ENCODE measurements at places on chromosomes 7 and 10.
A peak's percentile ranks its signal among the peaks of the same experiment; 100 is the strongest.

GRCh38 chr7:1523844-1524243, 6.7 kb upstream of the MAFK start:
- DNase-seq, result no peak

GRCh38 chr10:6958711-6959110, 378.6 kb upstream of the PRKCQ start:
- DNase-seq, result no peak

DNA sequence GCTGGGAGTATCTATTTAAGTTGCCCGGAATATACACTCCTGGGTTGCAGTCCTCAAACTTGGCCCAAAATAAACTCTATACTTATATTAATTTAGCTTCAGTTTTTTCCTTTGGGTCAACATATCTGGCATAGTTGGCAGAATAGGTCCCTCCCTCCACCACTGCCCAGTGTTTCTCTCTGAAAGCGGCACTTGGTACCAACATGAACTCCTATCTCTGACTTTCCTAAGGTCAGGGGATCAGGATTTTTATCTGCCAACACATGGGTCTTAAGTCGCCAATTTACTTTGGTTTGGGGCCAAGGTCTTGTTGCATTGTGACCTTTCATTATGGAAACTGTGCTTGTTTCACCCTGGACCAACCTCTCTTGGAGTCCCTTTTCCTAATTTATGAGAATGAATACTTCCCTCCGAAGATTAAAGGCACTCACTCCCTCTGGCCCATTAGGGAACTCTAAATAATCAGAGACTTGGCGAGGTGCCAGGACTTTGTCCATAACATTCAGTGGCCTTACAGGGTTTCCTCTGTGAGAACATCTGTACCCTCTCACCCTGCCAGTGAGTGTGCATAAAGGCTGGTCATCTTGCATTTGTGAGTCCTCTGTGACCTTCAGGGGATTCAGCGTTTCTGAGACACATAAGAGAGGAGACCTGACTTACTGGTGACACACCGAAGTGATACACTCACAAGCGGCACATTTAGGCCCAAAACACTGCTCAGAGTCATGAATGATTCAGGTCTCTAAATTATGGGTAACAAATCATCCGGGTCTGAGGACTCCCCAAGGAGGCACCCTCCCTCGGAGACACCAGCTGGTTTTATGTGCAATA, 19.7 kb upstream of the FKBP9 start:
- peak; percentile 47 for DNase-seq

DNA sequence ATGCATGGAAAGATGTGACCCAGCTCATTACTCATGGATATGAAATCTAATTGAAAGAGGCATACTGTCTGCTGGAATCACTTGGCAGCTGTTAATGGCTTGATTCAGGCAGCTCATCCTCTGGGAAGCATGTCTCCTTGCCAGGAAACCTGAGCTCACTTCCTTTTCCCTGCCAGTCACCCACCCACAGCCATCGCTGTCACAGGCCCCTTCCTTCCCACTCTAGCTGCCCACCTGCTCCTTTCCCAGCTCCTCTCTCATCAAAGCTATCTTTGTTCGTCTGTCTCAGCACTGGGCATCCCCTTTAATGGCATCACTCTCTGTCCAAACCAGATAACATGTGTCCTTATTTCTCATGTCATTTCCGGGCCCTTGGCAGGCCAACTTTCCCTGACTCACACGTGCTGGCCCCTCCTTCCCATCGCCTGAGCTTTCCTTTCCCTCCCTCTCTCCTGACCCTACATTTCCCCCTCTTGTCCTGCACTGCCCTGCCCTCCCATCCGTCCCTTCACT, 721.9 kb downstream of the TNS3 start:
- DNase-seq, result peak; percentile 36

DNA sequence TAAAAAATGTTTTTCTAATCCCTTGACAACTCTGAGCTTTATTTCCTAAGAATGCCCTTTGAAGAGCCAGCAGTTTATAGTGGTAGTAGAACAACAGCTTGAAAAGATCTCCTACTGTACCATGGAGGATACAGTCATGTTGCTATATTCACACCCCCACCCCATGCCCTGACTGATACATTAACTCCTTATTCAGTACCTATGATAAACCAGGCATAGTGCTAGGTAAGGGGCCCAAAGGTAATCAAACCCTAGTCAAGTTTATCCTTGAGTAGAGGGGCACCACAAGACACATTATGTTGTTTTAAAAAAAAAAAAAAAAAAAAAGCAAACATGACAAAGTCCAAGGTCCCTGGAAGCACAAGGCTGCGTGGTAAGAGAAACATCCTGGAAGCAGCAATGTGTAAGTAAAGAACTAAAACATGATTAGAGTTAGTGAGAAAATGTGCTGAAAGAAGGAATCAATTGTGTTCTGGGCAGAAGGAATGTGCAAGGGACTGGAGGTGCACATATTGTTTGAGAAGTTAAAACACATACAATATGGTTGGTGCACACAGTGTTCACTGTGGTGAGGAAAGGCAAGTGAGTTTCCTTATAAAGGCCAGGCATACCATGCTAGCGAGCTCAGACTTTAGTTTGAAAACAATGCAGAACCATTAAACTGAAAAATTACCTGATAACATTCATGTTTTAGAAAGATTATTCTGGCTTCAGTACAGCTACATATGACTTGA, 51.2 kb downstream of the PDE1C start:
- no peak for DNase-seq

DNA sequence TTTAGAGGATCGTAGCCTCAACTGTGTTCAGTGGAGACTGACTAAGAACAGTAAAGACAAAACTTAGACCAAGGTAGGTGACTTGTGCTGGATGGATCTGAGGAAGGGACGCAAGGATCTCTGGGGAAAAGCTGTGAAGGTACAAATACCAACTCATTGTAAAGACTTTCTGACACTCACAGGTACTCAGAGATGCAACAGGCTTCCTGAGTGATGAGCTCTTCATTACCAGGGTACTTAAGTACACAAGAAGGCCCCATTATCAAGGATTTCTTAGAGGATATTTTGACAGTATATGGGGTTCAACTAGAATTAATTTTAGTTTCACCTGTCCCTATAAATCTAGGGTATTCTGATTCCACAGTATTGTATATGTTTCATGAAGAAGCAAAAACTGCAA, 440.7 kb downstream of the PLXDC2 start:
- no peak for DNase-seq

GRCh38 chr7:159068893-159069448, 75.7 kb downstream of the VIPR2 start:
- DNase-seq, result no peak

- DNase-seq, result peak; percentile 80
Observed at GRCh38 chr7:91034459-91035368, 229.5 kb upstream of the FZD1 start.

- DNase-seq, result no peak
Observed at GRCh38 chr7:135775230-135775629, 26.6 kb upstream of the FAM180A start.

- no peak for DNase-seq
Observed at GRCh38 chr7:127870231-127870907, 160.9 kb downstream of the LRRC4 start.

DNA sequence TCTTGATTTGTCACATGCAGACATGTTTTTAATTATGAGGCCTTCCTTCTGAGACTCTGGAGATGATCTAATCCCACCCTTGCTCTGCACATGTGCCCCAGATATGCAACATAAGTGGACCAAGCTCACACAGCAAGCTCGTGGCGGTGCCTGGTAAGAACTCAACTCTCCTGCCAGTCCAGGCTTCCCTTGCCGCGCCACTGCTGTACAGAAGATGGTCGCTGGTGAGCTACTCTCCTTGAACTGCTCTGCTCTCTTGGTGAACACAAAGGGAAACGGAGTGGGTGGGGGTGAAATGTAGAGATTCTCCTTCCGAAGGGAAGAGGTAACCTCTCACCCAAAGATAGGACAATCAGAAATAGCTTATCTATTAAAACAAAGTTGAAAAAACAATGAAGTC, 25.7 kb downstream of the MYOF start:
- no peak for DNase-seq

DNA sequence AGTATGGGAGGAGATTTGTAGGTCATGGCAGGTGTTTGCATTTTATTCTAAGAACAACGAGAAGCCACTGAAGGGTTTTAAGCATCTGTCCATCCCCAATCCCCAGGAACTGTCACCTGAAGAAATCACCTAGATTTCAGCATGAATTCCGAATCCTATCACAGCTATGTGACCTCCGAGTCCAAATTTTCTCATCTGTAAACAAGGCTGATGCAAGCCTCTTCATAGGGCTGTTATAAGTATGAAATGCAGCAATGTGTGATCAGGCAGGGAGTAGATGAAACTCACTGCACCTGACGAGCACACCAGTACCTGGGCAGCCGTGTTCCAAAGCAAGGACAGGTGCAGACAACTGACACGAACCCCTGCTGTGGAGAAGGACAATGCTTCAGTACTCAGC, 14.0 kb downstream of the HABP2 start:
- DNase-seq, result no peak

- no peak for DNase-seq
Observed at GRCh38 chr10:17428351-17429097, 25.9 kb downstream of the ST8SIA6 start.

DNA sequence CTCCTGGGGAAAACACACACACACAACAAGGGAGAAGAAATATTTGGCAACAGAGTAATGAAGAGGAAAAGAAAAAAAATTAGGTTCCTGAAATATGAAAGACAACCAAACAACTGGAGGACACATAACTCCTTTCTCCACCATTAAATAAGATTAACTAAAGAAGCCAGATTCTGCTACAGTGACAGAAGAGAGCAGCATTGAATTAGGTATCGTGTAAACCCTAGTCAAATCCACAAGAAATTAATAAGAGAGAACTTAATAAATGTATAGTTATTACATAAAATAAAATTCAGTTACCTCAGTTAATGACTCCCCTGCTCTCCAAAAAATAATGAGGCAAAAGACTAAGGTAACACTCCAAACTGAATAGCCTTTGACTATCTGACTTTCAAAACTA, 306.7 kb downstream of the CRPPA start:
- peak; percentile 48 for DNase-seq

- DNase-seq, result peak; percentile 25
Observed at GRCh38 chr10:127945341-127945758, 38.4 kb downstream of the PTPRE start.

DNA sequence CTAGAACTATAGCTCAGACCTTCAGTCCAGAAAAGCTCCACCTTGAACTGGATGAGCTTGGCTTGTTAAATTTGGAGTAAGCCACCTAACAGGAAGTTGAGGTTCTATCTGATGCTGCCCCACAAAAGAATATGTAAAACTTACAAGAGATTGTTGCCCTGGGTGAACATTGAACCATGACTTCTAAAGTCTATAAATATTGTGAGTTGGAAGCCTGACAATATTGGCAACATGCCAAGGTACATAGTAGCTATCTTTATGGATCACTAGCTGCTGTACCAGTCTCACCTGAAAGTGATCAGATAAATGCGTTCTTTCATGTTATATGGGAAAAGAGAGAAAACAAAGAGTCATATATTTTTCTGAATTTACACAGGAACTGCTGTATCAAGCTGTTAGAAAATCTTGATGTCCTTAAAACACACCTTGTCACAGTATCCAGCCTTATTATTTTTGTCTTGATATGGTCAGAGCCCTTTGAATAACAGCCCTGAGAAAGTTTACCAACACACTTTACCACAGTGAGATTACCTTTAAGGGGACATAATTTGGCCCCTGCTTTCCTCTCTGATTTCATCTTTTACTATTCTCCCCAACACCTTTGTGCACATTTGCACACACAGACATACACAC, 92.0 kb downstream of the LSMEM1 start:
- no peak for DNase-seq

- DNase-seq, result no peak
Observed at GRCh38 chr10:24889639-24890038, 62.8 kb downstream of the PRTFDC1 start.

DNA sequence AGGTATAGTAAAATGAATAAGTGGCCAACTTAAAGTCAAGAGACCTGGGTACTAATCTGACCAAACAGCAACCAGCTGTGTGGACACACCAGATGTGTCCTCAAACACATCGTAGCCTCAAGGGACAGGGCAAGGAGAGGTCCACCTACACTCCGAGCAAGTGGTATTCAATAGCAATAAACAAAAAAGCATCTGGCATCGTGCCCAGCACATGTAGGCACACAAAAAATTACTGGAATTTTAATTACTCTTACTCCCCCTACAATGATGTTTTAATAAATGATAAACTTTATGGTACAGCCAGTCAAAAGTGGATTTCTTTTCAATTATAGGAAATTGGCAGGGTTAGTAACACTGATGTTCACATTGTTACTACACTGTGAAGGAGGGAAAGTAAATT, 3.5 kb upstream of the RGS10 start:
- DNase-seq, result no peak

GRCh38 chr10:96765406-96766240, 45.3 kb upstream of the PIK3AP1 start:
- DNase-seq, result peak; percentile 44

DNA sequence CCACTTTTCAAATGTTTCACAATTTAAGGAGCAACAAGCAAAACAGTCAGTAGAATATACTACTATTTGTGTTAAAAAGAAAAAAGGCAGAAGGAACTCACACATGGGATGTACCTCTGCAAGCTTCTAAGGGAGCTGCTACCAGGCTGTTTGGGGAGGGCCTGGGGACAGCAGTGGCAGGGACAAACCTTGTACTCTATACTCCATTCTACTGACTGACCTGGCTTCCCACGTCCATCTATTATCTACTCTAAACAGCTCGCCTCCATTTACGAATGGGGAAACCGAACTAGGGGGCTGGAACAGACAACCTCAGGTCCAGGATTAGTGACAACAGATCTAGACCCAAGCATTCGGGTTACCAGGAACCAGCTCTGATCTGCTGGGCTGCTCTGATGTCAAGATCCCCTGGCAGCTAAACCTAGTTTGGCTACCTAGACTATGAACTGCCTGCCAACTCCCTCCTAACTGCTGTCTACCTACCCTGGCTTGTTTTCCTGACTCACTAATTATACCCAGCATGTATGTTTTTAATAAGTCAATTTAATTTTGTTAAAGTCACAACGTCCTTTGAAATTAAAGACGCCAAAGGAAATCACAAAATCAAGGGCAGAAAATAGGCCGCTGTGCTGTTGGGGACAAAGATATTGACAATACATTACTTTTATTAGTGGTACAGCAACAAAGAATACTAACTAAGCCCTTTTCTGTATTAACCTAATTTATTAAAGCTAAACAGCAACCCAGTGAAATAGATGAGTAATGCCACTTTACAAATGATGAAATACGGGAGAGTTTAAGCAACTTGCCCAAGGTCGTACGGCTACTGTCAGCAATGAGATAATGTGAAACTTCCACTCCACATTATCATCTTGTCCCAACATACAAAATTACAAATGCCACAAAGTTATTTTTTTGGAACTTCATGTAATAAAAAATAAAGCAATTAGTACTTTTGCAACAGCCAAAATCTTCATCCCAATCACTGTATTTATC, 5.3 kb downstream of the PSAP start:
- DNase-seq, result no peak
